ENCODE measurements at places on chromosomes 3 and 15.

- DNase-seq: no peak
Observed at GRCh38 chr3:75631541-75631940, 32.6 kb upstream of the FRG2C start.

GRCh38 chr3:143786219-143787191 lies 61.8 kb downstream of the SLC9A9 start:
- no peak for DNase-seq

- DNase-seq: no peak
Observed at GRCh38 chr3:143737065-143737464, 111.2 kb downstream of the SLC9A9 start.

GRCh38 chr3:99319450-99319849 lies 318.9 kb upstream of the COL8A1 start:
- no peak for DNase-seq

- no peak for DNase-seq
Observed at GRCh38 chr3:160331127-160331937, 67.7 kb downstream of the IFT80 start.

DNA sequence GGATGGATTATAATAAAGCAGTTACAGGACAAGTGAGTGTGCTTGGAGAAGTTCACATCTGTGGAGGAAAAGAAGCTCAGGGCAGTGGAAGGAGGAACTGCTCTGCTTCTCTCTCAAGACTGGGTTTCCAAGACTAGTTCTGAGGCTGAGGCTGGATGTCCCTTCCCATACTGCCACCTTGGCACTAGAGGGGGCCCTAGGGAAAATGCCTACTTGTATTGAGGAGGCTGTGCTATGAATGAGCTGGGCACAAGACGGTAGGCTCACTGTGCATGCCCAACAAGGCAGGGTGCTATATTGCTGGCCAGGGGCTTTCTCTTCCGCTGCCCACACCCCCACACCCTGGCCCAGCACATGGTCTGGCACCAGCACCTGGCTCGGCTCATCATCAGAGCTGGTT lies 65.2 kb downstream of the SLCO2A1 start:
- DNase-seq: no peak

DNA sequence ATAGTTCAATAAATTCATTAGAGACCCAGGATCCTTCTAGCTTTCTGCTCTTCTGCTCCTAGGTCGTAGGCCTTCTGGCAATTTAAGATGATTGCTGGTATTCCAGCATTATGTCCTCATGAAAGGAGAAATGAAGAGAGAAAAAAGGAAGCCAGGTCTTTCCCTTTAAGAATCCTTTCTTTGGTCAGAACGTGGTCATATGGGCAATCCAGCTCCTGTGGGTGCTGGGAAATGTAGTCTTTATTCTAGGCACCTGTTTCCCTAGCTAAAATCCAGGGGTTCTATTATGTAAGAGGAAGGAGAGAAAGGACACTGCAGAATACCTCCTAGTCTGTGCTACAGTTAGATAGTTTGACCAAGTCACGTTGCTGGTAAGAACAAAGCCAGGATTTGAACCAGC lies 35.5 kb upstream of the NR1I2 start:
- DNase-seq: no peak

DNA sequence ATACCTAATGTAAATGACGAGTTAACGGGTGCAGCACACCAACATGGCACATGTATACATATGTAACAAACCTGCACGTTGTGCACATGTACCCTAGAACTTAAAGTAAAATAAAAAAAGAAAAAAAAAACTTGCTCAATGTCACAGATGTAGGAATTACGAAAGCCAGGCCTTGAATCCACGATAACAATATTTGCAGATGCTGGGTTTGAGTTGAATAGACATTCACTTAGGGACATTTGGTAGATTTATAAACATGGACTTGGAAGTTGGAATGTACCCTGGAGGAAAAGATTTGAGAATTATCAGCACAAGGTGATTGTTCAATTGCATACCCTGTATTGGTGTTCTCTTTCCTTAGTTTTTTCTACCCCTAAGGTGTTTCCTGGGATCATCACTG lies 260.2 kb upstream of the PEX5L start:
- DNase-seq: no peak

GRCh38 chr15:63211549-63211948 lies 22.1 kb downstream of the RAB8B start:
- no peak for DNase-seq

DNA sequence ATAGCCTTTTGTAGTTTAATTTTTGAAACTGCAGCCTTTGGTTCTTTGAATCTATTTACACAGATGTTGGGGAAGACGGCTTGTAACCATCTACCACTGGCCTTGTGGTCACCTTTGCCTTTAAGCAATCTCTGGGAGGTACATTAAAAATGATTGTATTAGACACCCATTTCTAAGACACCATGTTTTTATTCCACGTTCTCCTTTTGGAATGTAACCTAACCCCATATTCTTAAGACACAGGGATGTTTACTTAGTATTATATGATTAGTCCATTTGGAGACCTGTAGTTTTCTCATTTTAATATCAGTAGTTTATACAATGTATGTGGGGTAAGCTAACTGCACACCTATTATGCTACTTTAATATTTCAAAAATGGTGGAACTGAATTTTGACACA lies 175.1 kb upstream of the PLSCR5 start:
- DNase-seq: no peak

- no peak for DNase-seq
Observed at GRCh38 chr3:178663201-178663934, 127.1 kb downstream of the KCNMB2 start.

DNA sequence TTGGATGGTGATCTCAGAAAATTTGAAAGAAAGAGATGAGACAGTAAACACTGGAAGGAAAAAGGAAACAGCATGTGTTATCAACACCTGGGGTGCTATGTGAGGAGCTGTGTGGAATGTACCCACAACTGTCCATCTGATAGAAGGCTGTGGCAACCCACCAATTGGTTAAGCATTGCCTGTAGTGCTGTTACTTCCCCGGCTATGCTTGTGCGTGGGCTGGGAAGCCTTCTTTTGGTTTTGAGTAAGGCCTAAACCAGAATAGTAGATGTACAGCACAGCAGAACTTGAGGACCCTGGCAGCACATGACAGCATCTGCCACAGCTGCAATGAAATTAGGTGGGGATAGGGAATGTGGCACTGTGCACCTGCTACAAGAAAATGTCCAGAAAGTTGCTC lies 184.5 kb downstream of the FHIT start:
- no peak for DNase-seq

DNA sequence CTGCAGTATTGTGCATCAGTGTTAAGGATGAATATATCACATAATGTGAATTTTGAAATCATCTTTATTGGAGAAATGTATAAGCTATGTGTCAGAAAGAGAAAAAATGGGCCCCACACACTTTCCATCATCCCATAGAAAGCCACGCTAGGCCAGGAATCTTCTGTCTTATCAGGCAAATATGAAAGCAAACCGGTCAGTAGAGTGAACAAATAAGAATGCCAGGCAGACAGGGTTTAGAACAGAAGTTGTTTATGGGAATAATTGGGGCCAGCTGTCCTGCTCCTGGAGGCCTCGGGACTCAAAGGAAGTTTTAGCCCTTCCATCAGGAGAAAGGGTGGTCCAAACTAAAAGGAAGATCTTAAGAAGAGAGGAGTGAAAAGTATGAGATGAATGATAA lies 39.5 kb downstream of the ZNF280D start:
- no peak for DNase-seq

DNA sequence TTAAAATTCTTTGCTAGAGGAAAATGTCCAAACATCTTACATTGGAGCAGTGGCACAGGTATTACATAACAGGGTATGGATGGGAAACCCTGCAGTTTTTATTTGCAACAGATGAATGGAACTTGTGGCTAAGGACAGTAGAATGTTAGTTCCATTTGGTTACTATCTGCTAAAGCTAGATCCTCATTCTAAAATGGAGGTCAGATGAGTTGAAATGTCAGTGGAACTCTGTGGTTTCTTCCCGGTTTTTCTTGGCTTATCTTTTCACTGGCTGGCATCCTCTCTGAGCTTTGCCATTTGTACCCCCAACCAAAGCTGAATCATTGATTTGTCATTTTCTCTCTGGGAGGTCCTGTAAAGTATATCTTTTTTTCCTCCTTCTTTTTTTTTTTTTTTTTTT lies 68.9 kb downstream of the ARMC8 start:
- DNase-seq: no peak

DNA sequence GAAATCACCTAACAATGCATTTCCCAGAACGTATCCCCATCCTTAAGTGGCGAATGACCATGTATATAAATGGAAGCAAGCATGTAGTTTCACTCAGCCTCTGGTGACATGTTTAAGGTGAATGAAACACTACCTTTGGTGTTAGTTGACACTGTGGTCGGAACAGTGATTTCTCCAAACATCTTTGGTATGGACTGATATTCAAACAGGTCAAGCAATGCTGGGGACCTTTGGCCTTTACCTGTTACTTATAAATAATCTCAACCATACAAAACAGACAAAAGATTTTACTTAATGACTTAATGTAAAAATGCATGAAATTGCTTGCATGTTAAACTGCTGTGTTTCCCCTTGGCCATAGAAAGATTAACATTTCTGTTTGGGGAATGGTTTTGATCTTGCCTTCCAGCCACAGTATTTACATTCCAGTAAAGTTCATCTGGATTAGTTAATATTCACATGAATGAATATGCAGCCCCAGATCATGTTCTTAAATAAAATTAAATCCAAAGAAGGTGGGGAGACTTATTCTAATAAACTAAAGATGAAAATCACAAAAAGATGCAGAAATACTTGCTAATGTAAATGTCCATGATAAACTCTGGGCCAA lies 74.4 kb upstream of the HES1 start:
- DNase-seq: no peak

GRCh38 chr3:111077369-111077768 lies 5.8 kb downstream of the NECTIN3 start:
- no peak for DNase-seq

DNA sequence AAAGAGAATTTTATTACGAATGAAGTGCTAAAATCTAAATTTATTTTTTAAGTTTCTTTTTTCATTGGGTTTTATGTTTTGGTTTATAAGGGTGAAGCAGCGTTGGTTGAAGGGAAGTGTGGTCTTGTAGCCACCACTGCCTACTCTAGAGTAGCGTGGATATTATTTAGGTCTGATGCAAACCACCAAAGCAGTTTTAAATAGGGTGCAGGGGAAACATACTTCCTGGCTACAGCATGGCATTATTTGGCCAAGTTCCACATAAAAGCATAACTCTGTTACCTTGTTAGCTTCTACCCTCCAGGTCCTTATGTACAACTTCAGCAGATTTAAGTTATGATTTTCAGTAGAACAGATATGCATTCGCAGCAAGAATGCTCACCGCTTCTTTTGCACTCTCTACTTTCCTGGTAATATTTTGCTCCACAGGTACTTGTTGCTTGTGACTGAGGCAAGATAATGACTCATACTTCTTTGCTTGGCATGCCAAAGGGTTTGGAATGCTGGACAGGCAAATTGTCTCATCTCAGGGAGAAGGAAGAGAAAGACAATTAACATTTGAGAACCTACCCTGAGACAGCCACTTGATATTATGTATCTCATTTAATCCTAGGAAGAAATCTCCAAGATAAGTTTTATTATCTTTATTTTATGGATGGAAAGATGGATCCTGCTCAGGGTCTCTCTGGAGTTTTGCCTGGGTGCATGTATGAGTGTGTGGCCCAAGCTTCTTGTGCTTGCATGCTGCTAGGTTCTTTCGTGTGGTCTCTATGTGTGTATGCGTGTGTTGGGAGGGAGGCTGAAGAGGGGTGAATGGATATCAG lies 5.4 kb downstream of the TGFBR2 start:
- DNase-seq: peak; percentile 39

DNA sequence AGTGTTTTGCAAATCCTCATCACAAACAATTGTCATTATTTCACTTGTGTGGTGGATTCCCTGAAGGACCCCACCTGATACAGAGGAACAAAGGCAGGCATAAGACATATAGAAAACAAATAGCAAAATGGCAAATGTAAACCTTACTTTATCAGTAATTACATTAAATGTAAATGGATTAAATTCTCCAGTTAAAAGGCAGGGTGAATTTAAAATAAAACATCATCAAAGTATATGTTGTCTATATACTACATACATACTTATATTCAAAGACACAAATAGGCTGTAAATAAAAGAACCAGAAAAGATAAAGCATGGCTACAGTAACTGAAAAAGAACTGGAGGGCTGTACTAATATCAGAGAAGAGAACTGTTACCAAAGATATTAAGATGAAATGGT lies 117.3 kb downstream of the RFX7 start:
- no peak for DNase-seq

GRCh38 chr3:178246004-178246403 lies 290.2 kb upstream of the KCNMB2 start:
- DNase-seq: no peak

DNA sequence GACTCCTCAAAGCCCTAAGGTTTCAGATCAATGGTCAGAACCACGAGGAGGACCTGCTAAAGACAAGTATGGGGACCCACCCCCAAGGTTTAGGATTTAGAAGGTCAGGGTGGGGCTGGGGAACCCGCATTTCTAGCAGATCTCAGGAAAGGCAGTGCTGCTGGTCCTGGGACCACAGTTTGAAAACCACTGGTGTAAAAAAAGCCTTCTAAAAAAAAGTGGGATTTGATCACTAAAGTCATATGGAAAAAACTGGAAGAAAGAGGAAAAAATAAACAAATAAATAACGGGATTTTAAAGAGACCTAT lies 832 bp downstream of the SLC41A3 start:
- DNase-seq: no peak

DNA sequence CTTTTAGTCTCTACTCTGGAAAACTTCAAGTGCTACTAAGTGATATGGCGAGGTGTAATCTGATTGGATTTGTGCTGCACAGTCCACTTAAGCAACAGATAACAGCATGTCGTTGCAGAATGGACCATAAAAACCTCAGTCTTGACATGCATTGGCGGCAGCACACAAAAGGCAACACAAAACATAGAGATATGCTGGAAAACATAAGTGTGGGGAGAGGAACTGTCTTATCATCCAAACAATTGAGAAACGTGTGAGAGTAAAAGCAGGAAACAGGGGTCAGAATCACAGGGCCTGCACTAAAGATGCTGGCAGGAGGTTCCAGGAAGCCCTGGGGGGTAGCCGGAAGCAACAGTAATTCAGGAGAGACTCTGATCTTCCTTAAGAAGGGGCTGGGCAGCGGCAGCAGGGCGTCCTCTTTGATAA lies 82.1 kb downstream of the CGNL1 start:
- no peak for DNase-seq

DNA sequence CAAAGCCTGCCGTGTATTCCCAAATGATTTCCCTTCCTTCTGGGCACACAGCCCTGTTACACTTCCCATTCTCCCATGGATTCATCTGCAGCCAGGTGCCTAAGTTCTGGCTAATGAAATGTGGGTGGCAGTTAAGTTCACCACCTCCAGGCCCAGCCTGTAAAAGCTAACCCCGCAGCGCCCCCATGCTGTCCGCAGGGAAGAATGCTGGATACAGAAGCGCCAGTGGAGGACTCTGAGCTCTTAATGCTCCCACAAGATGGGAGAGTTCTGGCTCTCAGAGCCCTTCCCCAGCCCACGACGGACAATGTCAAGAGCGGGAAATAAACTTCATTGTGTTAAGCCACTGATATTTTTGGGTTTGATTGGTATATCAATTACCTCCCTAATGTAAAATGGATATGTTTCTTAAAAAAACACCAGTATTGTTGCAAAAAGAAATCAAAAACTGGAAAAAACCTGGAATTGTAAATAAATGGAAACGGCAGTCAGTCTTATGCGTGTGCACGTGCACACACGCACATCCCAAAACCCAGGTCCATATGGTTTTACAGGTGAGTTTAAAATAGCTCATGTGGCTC lies 37.7 kb upstream of the FGD5 start:
- DNase-seq: no peak

GRCh38 chr3:168624195-168624594 lies 528.5 kb upstream of the GOLIM4 start:
- DNase-seq: no peak

GRCh38 chr15:85614059-85614458 lies 180.7 kb downstream of the KLHL25 start:
- DNase-seq: no peak

GRCh38 chr15:50810128-50810527 lies 44.6 kb upstream of the SPPL2A start:
- DNase-seq: no peak

Measured in CD4-positive, alpha-beta T cell treated with Interleukin-6 at 100 ng/mL for 8 hours (primary cell).